Tongue (tissue), 3 donors: ENCODE measurements at places on chromosomes 13 and 19. TPM values are rescaled to one million over a fixed set of nuclear protein-coding genes. Genes with fewer than 3 reads are reported as not detected.

- peak; percentile 92 for DNase-seq
Observed at GRCh38 chr19:50607874-50608785, 31.6 kb downstream of the SYT3 start.

DNA sequence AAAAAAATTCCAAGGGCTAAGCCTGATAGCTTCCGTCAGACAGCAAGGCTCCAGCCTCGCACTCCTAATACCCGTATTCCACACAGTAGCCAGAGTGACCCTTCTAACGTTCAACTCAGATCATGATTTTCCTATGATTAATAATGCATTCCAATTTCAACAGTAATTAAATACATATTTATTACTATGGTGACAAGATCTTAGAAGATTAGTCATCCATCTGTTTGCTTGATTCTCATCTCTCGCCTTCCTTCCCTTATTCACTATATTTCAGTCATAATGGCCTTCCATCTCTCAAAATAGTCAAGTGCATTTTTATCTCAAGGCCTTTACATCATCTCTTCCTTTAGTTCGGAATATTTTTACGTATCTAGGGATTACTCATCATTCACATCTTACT lies 621.2 kb upstream of the SPRY2 start:
- no peak for DNase-seq

GRCh38 chr19:3319643-3320353 lies 46.6 kb upstream of the NFIC start:
- no peak for DNase-seq

DNA sequence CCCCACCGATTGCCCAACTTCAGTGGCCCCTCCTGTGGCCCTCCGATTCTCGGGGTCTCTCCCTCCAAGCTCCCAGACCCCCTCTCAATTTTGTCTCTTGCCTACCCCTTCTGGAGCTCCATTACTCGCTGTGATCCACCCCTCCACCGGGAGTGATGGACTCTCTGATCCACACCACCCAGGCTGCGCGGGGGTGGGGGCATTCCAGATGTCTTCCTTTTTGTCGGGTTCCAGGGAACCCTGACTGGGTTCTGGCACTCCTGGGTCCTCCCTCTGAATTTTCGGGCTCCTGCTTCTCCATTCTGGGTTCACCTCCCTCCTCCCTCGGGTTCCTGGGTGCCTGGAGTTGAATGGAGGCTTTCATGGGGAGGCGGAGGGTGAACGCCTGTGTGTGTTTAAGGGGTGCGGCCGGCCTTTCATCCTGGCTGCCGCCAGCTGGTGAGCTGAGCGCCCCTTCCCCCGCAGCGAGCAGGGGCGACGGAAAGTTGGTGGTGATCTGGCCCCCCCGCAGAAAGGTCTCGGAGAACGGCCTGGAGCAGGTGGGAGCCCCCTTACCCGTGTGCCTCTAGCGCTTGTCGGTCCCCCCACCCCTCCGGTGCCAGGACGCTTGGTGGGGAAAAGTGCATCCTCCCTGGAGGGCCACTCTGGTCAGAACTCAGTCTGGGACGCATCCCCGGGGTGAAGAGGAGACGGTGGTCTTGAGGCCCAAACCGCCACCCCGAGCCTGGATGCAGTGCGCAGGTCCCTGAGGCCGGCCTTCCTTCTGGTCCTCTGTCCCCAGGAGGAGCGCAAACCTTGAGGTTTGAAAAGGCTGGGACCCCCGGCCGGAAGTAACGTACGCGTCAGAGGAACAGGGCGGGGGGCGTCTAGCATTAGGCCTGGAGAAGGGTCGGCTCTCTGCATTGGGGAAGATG lies 1.6 kb downstream of the MISP3 start:
- DNase-seq, result peak; percentile 44

DNA sequence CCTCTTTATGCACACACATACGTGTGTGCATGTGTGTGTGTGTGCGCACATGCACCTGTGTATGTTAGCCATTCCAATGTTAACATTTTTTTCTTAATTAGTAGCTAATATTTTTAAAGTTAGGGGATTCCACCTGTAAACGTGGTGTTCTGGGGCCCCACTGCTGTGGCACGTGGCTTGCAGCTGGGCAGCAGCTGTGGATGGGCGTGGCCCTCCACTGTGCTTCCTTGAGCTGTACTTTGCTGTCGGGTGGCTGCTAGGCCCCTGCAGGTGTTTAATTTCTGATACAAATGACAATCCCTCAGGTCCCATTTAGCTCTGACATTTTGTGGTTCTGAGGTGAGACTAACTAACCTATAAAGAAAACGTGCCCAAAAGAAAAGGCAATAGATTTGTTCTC lies 58.9 kb upstream of the GJB6 start:
- DNase-seq, result no peak

DNA sequence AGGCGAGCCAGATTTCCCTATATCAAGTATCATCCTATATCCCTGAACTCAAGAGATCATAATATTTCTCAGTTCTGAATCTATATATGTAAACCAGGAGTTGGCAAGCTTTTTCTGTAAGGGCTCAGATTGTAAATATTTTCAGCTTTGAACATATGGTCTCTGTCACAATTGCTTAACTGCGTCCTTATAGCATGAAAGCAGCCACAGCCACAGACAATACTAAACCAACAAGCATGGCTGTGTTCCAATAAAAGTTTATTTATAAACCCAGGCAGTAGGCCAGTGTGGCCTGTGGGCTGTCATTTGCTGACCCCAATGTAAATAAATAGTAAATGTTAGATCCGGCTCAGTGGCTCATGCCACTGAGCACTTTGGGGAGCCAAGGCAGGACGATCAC lies 12.2 kb upstream of the MYH14 start:
- DNase-seq, result peak; percentile 64

The GJB2 gene
- 21.2 TPM for total RNA-seq
